Activated naive CD8-positive, alpha-beta T cell treated with anti-CD3 and anti-CD28 coated beads for 36 hours (primary cell): ENCODE measurements at places on chromosomes 2 and 18. TPM values are rescaled to one million over a fixed set of nuclear protein-coding genes. Genes with fewer than 3 reads are reported as not detected.
A peak's percentile ranks its signal among the peaks of the same experiment; 100 is the strongest.

DNA sequence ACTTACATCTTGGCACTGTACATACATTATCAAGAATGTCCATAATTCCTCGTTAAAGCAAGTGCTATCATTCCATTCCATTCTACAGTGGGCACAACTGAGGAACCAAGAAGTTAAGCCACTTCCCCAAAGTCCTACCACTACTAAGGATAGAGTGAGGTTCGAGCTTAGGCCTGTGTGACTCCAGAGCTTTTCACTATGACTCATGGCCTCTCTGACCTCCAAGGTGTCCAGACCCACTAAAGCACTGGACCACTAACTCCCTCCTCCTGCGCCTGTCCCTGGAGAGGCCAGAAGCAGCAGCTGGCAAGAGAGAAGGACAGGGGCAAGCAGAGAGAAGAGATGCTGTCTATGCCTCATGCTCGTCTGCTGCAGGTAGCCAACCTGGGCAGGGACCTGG is 117.0 kb downstream of the ZBTB7C start:
- H3K27ac ChIP-seq = no peak overlapping the region
- no peak for DNase-seq
- H3K27me3 ChIP-seq = peaks cover 3% of the 10 kb centered on the region
- no peak overlapping the region for H3K4me3 ChIP-seq
- H3K4me1 ChIP-seq = no peaks in the 10 kb centered on the region
- no peaks in the 10 kb centered on the region for H3K36me3 ChIP-seq

Gene SP140
- 46.8 TPM for total RNA-seq

GRCh38 chr2:176637486-176638166 is 368.4 kb downstream of the MTX2 start:
- peak overlapping the region; percentile 72 for H3K4me3 ChIP-seq
- H3K4me1 ChIP-seq = peaks cover 2% of the 10 kb centered on the region
- H3K27me3 ChIP-seq = peaks cover 76% of the 10 kb centered on the region
- peak; percentile 4 for DNase-seq
- no peak overlapping the region for H3K27ac ChIP-seq

Gene CROCC2
- not detected for total RNA-seq

DNA sequence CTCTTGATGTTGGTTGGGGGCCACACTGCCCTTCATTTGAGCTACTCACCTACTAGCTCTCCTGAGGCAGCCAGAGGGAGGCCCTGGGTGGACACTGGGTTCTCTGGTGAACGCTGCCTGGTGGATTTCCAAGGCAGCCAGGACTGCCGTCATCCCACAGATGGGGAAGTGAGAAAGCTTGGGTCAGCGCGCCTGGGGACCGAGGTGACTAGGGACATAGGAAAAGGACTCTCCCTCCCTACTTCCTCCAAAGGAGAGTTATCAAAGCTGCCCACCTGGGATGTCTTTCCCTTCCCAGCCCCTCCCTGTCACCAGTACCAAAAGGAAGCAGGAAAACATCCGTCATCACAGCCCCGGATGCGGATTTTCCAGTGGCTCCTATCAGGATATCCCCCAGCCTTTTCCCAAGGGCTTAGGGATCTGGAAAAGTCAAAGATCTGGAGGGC is 3.8 kb upstream of the SEMA4C start:
- peaks cover 10% of the 10 kb centered on the region for H3K27me3 ChIP-seq
- peaks cover 38% of the 10 kb centered on the region for H3K4me1 ChIP-seq
- no peak for DNase-seq
- H3K36me3 ChIP-seq = peaks cover 2% of the 10 kb centered on the region
- no peak overlapping the region for H3K27ac ChIP-seq
- no peak overlapping the region for H3K4me3 ChIP-seq
